Cardiac fibroblast (primary cell): ENCODE measurements at places on chromosomes 2 and 18.
A peak's percentile ranks its signal among the peaks of the same experiment; 100 is the strongest.

DNA sequence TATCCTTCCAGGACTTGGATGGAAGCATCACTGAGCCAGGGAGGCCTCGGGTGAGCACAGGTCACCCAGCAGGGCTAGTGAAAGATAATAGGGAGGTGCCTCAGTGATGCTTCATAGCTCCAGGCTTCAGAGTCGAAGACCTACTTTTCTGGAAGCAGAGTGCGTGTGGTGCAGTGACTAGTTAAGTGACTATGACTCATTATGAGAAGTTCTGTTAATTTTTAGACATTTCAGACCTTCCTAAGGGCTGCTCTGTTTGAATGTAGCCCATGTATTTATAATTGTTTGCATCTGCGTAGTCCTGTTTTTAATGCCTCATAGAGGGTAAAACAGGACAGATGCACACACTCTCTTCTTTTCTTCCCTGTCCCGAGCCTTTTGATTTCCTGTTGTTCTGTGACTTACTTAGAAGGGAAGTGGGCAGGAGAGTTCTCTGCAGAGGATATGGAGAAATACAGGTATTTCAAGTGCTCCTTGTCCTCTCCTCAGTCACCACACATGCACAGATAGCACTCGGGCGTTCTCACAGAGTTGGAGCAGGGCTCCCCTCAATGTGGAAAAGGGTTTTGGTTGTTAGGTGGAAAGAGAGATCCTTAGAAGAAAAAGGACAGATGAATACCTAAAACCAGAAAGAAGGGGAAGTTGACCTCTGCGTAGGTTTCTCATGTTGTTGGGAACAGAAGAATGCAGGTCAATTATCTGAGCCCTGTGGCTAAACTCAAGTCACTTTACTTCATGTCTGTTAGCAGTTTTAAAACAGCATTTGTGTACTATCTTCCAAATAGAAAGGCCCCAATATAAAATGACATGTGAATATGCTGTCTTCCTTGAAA is 34.7 kb downstream of the RALB start:
- DNase-seq, result peak; percentile 86

DNA sequence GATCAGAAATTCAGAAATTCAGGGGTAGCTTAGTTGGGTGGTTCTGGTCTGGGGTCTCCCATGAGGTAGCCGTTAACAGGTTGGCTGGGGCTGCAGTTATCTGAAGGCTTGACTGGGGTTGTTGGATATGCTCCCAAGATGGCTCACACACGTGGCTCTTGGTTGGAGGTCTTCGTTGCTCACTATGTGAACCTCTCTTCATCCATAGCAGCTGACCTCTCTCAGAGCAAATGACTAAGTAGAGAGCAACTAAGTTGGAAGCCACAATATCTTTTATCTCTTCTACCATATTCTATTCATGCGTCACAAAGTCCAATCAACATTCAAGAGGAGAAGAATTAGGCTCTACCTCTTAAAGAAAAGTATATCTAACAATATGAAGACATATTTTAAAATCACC is 38.7 kb upstream of the SERTAD2 start:
- DNase-seq, result peak; percentile 84

DNA sequence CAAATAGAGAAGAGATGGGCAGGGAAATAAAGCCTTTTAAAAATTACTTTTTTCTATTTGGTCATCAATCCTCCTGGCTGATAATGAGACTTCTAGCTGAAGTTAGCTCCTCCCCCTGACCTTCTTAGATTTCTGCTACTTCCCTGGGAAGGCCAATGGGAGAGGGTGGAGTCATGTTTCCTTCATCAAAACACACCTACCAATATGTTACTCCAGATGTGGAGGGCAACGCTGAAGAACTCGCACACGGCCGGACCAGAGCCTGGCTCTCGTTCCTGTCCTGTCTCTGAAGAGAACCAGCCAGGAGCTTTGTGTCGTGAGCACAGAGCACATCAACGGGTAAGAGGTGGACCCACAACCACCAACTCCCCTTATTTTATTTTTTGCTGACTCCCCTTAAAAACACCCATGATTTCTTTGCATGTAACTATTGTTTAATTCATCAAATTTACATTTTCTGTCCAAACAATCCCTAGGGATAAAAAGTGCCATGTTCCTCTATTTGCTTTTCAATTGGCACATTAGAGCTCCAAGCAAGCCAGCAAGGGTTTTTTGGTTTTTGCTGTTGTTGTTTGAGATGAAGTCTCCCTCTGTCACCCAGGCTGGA is 94.9 kb downstream of the ADD2 start:
- no peak for DNase-seq

GRCh38 chr2:217440000-217440399 is 562.8 kb downstream of the TNS1 start:
- no peak for DNase-seq
